ENCODE measurements at places on chromosomes 12 and 14. TPM values are rescaled to one million over a fixed set of nuclear protein-coding genes. Genes with fewer than 3 reads are reported as not detected.

DPPA3 gene
- total RNA-seq, result not detected

CACNA1C gene
- not detected for total RNA-seq

KRT3 gene
- not detected for total RNA-seq

ACIN1 gene
- total RNA-seq, result 134 TPM

TMEM119 gene
- not detected for total RNA-seq

SYNDIG1L gene
- not detected for total RNA-seq

ABCD2 gene
- not detected for total RNA-seq

MYL2 gene
- total RNA-seq, result not detected

C12orf56 gene
- under 0.01 TPM for total RNA-seq

SERPINA4 gene
- not detected for total RNA-seq

PKP2 gene
- total RNA-seq, result 8.7 TPM

TSPAN19 gene
- not detected for total RNA-seq

GALNT8 gene
- 0.27 TPM for total RNA-seq

MYBPC1 gene
- not detected for total RNA-seq

GPR135 gene
- total RNA-seq, result 7.6 TPM

NOXRED1 gene
- total RNA-seq, result 0.29 TPM

PPP1R1A gene
- not detected for total RNA-seq

GALNT6 gene
- total RNA-seq, result 72.1 TPM
